ENCODE measurements at places on chromosomes 5 and 9.

DNA sequence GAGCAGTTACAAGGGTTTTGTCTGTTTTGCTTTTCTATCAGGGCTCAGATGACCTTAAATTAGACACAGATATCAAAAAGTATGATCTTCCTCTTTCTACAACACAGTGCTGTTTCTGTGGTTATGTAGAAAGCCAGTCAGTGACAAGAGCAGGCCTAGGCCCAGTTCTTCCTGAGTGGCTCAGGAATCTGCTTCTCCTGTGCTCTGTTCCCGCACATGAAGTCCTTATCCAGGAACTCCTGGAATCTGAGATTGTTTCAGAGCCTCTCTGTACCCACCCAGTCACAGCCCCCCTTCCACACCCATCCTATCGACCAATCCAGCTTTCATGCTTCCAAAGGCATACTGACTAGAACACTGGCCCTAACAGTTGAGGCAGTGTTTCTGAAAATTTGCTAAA, 40.4 kb upstream of the SMU1 start:
- no peak for DNase-seq

- DNase-seq = no peak
Measured at GRCh38 chr5:135823881-135824280, 10.6 kb upstream of the SLC25A48 start.

DNA sequence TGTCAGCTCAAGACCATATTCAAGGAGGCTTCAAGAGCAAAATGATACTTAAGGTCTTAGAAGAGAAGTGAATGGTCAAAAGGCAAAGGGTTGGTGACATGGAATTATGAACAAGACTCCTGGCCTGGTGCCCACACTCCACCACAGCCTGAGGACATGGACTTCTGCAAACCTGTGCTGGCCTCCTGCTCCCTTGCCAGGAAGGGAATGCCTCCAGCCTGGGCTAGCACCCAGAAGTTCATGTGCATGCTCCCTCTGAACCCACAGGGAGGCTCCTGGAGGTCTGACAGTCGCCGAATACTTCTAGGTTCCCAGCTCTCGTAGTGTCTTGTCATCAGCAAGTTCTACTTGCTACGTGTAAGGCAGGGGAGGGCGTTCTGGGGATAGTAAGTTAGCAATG, 156.7 kb downstream of the FSTL4 start:
- no peak for DNase-seq

DNA sequence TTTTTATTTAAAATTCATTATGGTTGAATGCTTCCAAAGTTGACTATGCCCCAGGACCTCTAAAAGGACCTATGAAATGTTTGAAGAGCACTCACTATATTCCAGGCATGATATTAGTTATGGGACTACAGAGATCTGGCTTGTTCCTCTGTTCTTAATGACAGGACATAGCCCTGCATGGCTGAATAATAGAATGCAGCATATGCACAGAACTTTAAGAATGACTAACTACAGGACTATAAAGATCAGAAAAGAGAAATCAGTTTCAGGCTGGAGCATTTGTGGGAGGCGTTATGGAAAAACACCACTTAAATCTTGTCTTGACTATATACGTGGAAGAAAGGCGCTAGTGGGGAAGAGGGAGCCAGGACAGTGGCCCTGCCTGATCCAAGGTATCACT, 239.2 kb downstream of the DOCK8 start:
- no peak for DNase-seq

DNA sequence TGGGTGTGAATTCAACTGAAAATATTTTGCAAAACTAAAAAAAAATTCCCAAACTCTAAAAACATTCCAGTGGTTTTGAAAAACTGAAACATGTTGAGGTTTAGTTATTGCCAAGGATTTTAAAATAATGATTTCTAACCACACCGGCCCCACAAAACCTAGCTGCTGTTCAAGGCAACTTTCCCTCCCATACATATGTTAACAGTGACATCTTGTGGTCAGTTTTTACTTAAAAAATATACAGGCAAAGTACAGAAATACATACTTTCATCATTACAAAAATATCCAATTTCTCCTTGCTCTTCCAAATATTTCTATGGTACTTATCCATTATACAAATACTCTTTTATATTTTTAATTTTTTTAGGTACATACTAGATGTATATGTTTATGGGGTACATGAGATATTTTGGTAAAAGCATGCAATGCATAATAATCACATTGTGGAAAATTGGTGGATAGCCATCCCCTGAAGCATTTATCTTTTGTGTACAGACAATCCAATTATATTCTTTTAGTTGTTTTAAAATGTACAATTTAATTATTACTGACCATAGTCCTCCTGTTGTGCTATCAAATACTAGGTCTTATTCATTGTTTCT, 34.4 kb upstream of the MRPS30 start:
- DNase-seq = no peak

GRCh38 chr9:2560180-2560579, 61.4 kb upstream of the VLDLR start:
- no peak for DNase-seq

DNA sequence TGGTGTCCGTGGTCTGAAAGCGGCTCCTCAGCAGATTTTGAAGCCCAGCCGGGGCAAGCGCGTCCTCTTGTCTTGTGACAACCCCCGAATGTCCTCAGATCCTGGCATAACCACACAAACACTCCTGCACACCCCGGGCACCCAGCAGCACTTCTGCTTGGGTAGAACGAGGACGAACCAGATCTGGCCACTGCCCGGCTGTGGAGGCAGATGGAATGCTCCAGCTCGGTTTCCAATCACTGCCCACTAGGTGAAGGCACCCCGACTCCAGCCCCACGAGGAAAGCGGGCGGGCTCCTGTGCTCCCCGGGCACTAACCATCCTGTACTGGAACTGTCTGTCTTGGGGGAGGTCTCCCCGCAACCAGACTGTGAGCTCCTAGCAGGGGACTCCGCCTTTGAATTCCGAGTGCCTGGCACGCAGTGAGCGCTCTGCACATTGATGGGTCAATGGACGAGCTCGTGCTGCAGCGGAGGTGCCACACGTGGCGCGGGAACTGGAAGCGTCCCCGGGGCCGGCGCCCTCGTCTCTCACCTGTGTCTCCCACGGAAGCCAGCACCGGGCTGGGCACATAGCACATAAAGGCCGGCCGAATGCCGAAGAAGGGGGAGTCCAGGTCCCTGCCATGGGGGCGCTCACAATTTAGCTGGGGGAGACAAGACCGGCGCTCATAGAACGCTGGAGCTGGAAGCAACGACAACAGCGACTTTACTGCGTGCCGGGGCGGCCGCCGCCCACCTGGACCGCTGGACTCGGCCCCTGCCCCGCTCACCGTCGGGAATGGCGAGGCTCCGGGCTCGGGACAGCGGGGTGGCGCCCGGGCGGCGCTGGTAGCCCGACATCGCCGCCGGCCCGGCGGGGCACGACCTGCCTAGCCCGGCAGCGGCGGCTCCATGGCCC, 608 bp downstream of the ENTR1 start:
- DNase-seq = peak; percentile 22

DNA sequence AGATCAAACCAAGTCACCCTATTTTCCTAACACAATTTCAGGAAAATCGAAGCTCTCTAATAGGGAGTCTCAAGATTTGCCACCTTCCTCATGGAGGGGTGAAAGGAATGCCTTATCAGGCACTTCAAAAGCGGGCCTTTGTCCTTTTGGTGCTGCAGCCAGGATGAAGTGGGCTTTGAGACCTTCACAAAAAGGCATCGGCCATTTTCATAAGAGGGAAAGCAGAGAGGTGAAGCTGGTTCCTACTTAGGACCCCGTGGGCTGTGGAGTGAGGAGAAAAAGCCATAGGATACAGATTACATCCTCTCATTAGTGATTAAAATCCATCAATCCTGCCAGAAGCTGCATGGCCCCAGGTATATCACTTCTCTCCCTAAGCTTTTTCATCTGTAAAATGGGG, 859 bp downstream of the CDKN2AIPNL start:
- DNase-seq = no peak

GRCh38 chr5:17157294-17157693, 60.1 kb upstream of the BASP1 start:
- no peak for DNase-seq
